ENCODE measurements at places on chromosomes 3 and 15.

DNA sequence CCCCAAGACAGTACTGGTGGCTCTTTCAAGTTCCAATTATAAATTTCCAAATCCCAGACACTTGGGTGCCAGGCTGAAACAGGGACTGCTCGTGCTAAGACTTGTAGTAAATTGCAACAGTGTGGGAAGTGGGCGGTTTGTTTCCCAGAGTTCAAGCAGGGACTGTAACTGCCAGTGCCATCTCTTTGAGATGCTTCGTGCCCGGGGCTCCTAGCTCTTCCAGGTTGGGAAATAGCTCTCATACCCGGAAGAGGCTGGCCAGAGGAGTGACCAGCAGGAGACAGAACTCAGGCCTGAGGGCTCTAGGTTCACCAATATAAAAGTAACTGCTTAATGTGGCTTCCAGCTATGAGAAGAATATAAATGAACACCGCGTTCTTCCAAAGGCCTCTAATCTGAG lies 54.0 kb upstream of the NEO1 start:
- no peak for DNase-seq

DNA sequence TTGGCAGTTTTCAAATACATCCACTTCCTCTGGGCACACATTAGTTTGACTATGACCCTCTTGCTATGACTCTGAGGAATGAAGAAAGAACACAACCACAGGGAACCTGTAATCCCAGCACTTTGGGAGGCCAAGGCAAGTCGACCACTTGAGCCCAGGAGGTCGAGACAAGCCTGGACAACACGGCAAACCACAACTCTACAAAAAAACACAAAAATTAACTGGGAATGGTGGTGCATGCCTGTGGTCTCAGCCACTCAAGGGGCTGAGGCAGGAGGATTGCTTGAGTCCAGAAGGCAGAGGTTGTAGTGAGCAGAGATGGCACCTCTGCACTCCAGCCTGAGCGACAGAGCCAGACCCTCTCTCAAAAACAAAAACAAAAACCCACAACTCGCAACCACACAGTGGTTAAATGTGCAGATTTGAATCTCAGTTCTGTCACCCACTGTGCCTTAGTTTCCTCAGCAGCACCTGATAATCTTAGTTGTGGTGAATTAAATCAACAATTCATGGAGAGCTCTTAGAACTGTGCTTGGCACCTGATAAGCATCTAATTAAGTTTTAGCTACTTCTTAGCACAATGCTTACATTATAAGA lies 65.7 kb downstream of the MYLK start:
- no peak for DNase-seq

GRCh38 chr3:59510576-59510975 lies 460.8 kb upstream of the CFAP20DC start:
- no peak for DNase-seq

GRCh38 chr3:182470187-182470586 lies 323.1 kb upstream of the ATP11B start:
- no peak for DNase-seq

DNA sequence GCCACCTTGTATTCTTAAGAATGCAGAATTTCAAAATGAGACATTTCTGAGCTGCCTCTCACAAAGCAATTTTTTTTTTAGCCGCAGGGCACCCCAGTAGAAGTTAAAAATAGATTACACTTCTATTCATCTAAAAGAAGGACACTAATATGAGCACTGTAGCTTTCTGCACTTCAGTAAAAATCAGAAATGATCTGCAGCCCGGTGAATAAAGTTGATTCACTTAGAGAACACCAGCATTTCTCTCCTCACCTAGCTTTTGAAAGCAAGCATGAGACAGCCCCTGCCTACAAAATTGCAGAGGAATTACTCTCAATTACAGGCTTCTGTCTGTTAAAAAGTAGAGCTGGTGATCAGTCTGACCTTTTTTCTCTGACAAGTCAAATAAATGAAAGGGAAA lies 1062.4 kb downstream of the FHIT start:
- DNase-seq, result no peak

DNA sequence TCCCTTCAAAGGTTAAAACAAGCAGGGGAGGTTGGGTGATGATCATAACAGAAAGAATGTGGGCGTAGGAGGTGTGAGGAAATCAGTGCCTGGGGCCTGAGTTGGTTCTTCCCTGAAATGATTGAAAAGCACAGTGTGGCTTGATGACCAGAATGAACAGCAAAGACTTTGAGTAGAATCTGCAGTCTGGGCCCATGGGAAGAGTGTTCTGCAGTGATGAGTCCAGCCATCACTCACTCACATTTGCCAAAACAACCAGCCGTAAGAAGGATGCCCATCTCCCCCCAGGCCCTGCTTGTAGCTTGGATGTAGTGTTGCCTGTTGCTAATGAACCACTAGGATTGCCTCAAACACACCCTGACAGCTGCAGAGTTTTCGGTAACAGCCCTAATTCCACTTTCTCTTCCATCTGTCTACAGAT lies 67.9 kb downstream of the VGLL3 start:
- no peak for DNase-seq

GRCh38 chr3:187936676-187937075 lies 191.4 kb upstream of the BCL6 start:
- DNase-seq, result no peak

GRCh38 chr3:137071104-137071503 lies 113.3 kb downstream of the IL20RB start:
- no peak for DNase-seq

DNA sequence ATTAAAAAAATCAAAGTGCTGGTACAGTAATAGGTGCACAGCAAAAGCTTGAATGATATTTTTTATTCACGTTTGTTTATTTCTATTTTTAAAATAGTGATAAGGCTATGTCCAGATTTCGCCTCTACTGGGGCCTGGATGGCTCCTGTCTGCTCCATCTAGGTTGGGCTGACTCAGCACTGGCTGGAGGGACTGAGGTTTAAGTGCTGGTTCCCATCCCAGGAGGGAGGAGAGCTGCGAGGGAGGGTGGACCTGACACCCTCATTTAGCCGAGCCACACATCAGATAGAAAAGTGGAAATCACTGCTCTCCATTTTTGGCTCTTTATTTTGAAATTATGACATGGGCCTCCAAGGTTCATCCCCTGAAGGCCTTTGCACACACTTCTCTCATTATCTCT lies 95.4 kb upstream of the AGBL1 start:
- DNase-seq, result no peak

GRCh38 chr15:57827021-57827420 lies 120.5 kb downstream of the POLR2M start:
- no peak for DNase-seq

- no peak for DNase-seq
Observed at GRCh38 chr3:53123953-53124352, 6.3 kb downstream of the RFT1 start.

DNA sequence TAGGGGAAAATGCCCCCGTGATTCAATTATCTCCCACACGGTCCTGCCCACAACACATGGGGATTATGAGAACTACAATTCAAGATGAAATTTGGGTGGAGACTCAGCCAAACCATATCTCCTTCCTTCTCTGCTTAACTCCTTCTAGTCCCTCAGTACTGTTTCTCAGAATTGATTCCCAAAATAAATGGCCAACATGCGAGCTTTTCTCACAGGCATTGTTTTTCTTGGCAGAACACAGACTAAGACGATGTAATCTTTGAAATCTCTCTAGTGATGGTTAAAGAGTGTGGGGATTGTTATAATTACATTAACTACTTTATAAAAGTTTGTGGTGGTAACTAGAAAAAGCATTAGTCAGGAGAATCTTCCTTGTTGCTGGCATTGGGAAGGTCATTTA lies 366.5 kb downstream of the LPP start:
- DNase-seq, result no peak

DNA sequence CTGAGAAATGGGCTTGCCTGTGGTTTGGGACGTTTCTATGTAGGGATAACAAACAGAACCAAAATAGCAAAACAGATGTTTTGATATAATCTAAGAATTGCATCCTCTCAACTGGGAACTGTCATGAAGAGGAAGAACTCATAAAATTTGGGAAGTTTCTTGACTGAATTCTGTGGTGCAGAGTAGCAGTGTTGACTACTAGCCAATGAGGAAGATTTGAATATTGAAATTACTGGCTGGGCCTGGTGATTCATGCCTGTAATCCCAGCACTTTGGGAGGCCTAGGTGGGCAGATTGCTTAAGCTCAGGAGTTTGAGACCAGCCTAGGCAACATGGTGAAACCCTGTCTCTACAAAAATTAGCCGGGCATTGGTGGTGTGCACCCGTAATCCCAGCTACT lies 42.2 kb downstream of the ZNF609 start:
- DNase-seq, result no peak

GRCh38 chr3:54511766-54512365 lies 389.5 kb downstream of the CACNA2D3 start:
- DNase-seq, result no peak

DNA sequence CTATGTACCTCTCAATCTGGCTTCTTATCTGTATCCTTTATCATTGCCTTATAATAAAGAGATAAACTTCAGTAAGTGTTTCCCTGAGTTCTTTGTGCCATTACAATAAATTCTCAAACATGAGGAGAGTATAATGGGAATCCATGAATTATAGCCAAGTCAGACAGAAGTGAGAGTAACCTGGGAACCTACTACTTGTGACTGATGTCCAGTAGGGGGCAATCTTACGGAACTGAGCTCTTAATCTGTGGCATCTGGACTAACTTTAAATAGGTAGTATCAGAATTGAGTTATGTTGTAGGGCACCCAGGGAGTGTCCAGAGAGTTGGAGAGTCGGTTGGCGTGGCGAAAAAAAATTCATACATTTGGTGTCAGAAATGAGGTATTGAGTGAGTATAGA lies 542.6 kb downstream of the ZBBX start:
- peak; percentile 44 for DNase-seq

DNA sequence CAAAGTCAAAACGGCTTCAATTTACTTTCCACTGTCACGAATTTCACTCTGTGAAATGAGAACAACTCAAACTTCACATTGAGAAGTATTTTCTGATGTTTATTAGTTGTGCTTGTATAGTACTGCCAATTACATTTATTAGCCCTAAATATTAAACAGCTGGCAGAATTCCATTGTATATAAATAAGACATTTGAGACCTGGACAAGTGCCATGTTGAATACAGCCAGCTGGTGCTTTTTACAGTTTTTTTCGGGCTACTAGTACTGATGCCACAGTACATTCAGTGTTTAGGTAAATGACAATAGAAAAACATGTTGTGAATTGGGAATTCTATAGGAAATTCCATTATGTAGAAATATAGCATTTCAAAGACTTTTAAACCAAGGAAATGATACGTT lies 79.0 kb downstream of the EPHA3 start:
- DNase-seq, result no peak
